ENCODE measurements at places on chromosomes 1 and 21. TPM values are rescaled to one million over a fixed set of nuclear protein-coding genes. Genes with fewer than 3 reads are reported as not detected.

TNFRSF9 gene
- 3.1 TPM for total RNA-seq

KIF17 gene
- 1.6 TPM for total RNA-seq

WNT2B gene
- 1.5 TPM for total RNA-seq

CHIT1 gene
- not detected for total RNA-seq

KCNT2 gene
- total RNA-seq: 0.14 TPM

KRTAP19-5 gene
- not detected for total RNA-seq

All from placental pericyte (primary cell).